ENCODE measurements at places on chromosomes 2 and 18.
A peak's percentile ranks its signal among the peaks of the same experiment; 100 is the strongest.

DNA sequence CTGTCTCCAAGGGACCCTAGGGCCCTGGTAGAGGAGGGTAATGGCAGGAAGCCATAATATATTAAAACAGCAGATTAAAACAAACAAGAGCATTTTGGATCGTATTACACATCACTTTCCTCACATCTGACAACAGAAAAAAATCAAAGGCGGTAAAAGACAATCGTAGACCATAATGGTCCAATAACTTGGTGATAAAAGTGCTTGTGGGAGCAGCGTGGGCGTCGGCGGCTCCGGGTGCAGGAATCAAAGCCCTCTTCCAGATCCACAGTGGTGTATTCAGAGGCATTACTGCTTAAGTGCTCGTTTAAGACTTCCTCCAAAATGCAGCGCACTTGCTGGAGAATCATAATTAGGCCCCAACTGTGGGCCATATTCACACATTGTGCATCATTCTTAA, 68.0 kb downstream of the FECH start:
- no peak for DNase-seq
- no peaks in the 10 kb centered on the region for H3K36me3 ChIP-seq
- no peaks in the 10 kb centered on the region for H3K4me1 ChIP-seq
- H3K27me3 ChIP-seq: peaks cover 3% of the 10 kb centered on the region
- H3K4me3 ChIP-seq: no peak overlapping the region

DNA sequence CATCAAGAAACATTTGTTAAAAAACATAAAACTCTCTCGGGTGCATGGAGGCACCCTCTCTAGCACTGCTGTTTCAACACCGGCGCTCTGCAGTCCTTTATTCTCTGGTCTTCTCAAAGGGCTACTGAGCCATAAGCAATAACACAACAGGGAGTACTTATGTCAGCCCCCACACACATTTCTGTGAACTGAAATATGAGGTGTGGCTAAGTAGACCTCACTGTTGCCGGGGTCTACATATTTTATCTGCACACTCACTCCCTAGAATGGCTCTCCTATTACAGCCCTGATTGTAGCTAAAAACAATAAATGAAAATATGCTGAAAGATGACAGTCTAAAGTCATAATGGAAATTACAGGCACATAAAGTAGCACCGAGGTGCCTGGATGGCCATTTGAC, 235.1 kb downstream of the GRB14 start:
- no peak overlapping the region for H3K27ac ChIP-seq
- no peak for DNase-seq
- no peaks in the 10 kb centered on the region for H3K27me3 ChIP-seq
- no peaks in the 10 kb centered on the region for H3K4me1 ChIP-seq

GRCh38 chr18:2917259-2918047, 70.6 kb downstream of the EMILIN2 start:
- H3K4me1 ChIP-seq: peaks cover 24% of the 10 kb centered on the region
- no peak overlapping the region for H3K4me3 ChIP-seq
- H3K27me3 ChIP-seq: no peaks in the 10 kb centered on the region
- no peak for DNase-seq
- peak overlapping the region; percentile 75 for H3K27ac ChIP-seq
- peaks cover 68% of the 10 kb centered on the region for H3K36me3 ChIP-seq

DNA sequence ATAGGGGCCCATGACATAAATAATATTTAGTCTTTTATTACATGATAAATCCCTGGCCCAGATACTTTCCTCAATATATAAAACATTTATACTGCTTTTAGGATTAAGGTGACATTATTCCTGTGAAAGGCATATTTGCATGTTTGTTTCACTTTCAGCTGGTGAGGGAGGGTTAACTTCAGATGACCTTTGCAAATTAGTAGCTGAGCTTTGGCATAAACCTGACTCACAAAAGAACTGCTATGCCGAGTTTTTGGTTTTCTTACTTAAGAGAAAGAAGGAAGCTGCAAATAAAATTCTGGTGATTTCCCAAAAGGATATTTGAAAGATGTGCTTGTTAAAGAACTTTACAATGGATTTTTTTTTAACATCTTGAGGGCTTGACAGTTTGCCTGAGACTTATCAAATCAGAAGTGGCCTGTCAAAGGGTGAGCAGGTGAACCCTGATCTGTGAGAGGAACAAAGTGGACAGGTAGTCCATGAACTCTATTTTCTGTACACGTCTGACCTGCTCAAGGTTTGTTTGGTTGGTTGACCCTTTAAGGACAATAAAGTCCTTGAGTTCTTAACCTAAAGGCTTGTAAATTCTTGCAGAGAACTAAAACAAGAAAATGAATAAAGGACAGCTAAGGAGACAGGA, 93.5 kb downstream of the FAM124B start:
- H3K27ac ChIP-seq: no peak overlapping the region
- H3K27me3 ChIP-seq: peaks cover 8% of the 10 kb centered on the region
- no peak for DNase-seq
- no peaks in the 10 kb centered on the region for H3K36me3 ChIP-seq

DNA sequence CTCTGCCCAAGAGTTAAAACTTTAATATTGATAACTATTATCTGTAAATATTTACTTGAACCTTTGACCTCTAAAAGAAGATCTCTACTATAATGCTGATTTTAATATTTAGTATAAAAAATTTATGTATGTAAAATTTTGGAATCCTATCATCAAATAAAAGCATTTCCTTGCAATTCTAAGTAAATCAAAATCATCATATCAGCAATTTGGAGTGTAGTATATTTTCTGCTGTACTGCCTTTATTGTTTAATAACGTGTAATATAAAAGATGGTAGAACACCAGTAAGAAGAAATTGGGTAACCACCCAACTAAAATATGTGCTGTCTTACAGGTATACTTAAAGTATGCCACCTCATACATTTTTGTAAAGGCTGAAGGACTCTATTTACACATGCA, 94.6 kb downstream of the TLK1 start:
- H3K27ac ChIP-seq: no peak overlapping the region
- DNase-seq: no peak
- no peaks in the 10 kb centered on the region for H3K27me3 ChIP-seq
- peaks cover 2% of the 10 kb centered on the region for H3K4me1 ChIP-seq

All from activated naive CD4-positive, alpha-beta T cell treated with anti-CD3 and anti-CD28 coated beads, Interleukin-2, amount 10 ng/mL, durations not matched to agents 7 days and 5 days (primary cell).